ENCODE measurements at places on chromosomes 11 and 22. TPM values are rescaled to one million over a fixed set of nuclear protein-coding genes. Genes with fewer than 3 reads are reported as not detected.

The SHANK2 gene
- 72.7 TPM for total RNA-seq

The KBTBD3 gene
- total RNA-seq, result 21.1 TPM

The CENPM gene
- total RNA-seq, result 14.2 TPM

The CHRM1 gene
- not detected for total RNA-seq

The SLC25A45 gene
- total RNA-seq, result 8.9 TPM

The CHID1 gene
- 55.0 TPM for total RNA-seq

The SLC25A18 gene
- total RNA-seq, result 0.53 TPM

The TRIM29 gene
- 3.0 TPM for total RNA-seq

The PLAAT5 gene
- total RNA-seq, result 2.0 TPM

The DCHS1 gene
- total RNA-seq, result 73.7 TPM

The THRSP gene
- total RNA-seq, result 2.0 TPM

The CELSR1 gene
- 32.1 TPM for total RNA-seq

The LRRC10B gene
- total RNA-seq, result 3.4 TPM

The KCNQ1 gene
- total RNA-seq, result 17.4 TPM

The PIH1D2 gene
- total RNA-seq, result 3.9 TPM

The ZP1 gene
- not detected for total RNA-seq

The CALCB gene
- 1.9 TPM for total RNA-seq

The TMPRSS6 gene
- total RNA-seq, result 0.18 TPM

The TRIM48 gene
- not detected for total RNA-seq

The GTSE1 gene
- total RNA-seq, result 8.6 TPM

The C1QTNF5 gene
- total RNA-seq, result 39.0 TPM

The GAS2L1 gene
- total RNA-seq, result 8.9 TPM

The OR51E2 gene
- total RNA-seq, result 0.23 TPM

The ARHGAP42 gene
- 33.8 TPM for total RNA-seq

The HSPB2 gene
- 3.2 TPM for total RNA-seq

The BDNF gene
- total RNA-seq, result 1.3 TPM

The TMPRSS4 gene
- total RNA-seq, result 13.7 TPM

The ZBED4 gene
- total RNA-seq, result 12.5 TPM

The TRIM34 gene
- 8.1 TPM for total RNA-seq

The BTG4 gene
- total RNA-seq, result not detected

The CASP5 gene
- total RNA-seq, result not detected

The INPP5J gene
- total RNA-seq, result 5.0 TPM

The NUP50 gene
- total RNA-seq, result 68.5 TPM

The APOA1 gene
- 29.8 TPM for total RNA-seq

The C11orf54 gene
- 67.7 TPM for total RNA-seq

The OOSP2 gene
- not detected for total RNA-seq

The GLB1L2 gene
- 9.2 TPM for total RNA-seq

The SF3A1 gene
- 60.0 TPM for total RNA-seq
